ENCODE measurements at places on chromosomes 16 and 17.
A peak's percentile ranks its signal among the peaks of the same experiment; 100 is the strongest.

- DNase-seq: no peak
Measured at GRCh38 chr16:57645169-57645568, 16.7 kb downstream of the ADGRG1 start.

DNA sequence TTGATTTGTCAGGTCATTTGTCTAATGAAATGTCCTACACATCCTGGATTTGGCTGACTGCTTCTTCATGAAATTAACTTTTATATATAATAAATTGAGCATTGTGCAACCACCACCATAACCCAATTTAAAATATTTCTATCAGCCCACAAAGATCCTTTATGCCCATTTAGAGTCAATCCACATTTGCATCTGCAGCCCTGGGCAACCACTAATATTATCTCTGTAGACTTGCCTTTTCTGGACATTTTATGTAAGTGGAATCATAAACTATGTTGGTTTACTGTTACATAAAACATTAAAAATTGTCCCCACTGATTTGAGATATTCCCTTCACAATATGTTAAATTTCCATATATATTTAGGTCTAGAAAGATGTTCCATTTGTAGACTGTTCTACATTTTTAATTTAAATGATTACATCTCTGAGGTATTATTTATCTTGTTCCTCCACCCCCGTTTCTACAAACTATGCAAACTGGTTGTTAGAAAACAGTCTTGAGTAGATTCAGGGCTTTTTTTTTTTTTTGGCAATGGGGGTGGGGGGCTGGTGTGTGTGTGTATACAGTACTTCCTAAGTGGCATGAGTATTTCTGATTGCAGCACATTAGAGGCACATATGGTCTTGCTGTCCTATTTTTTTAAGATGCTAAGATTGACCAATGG lies 16.7 kb downstream of the RFWD3 start:
- no peak for DNase-seq

GRCh38 chr17:22145605-22146178 lies 453.4 kb downstream of the KCNJ18 start:
- DNase-seq: no peak

DNA sequence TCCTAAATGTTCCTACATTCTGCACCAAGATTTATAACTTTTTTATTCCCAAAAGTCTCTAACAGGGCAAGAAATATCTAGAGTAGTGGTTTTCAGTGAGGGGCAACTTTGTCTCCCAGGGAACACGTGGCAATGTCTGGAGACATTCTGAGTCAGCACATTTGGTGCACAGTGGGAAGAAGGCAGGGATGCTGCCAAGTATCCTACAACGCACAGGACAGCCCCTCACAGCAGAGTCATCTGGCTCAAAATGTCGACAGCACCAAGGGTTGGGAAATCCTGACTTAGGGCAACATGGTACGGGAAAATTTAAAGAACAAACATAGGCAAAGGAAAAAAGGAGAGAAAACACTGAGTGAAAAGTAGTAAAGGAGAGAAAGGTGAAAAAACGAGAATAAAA lies 61.8 kb downstream of the SMG6 start:
- DNase-seq: no peak

DNA sequence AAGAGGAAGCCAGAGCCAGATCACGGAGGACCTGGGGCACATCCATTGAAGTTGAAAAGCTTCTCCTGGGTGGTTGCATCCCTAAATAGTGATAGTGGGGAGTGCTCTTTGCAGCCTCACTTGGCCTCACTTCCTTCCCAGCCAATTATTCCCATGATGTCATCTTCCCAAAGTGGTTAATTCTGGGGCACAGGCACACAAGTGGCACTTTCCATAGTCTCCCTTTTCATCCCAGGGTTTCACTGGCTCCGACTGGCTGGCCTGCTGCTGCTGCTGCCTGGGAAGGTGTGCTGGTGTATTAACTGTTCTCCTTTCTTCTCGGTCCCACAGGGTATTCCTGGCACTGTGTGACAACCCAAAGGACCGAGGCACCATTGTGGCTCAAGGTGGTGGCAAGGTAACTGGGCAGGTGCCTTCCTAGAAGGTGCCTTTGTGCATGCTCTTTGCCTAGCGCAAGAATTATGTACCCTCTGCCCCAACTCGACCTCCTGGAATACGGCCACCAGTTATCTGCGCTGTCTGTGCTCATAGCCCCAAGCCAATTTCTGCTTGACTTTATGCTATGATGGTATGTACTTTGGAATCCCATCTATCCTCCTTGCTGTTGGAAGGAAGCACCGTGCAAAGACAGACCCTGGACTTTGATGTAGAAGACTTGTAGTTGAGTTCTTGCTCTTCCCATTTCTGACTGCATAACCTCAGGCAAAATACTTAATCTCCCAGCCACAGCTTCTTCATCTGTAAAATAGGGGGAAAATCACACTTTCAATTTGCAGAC lies 18.4 kb downstream of the SLC35G3 start:
- no peak for DNase-seq

- no peak for DNase-seq
Measured at GRCh38 chr16:11133344-11133943, 122.6 kb downstream of the SOCS1 start.

- no peak for DNase-seq
Measured at GRCh38 chr16:560204-560700, at the start of gene PRR35. PRR35 (plus strand) TSS chr16:560394; CDS start chr16:563295, 2,901 bp downstream.

DNA sequence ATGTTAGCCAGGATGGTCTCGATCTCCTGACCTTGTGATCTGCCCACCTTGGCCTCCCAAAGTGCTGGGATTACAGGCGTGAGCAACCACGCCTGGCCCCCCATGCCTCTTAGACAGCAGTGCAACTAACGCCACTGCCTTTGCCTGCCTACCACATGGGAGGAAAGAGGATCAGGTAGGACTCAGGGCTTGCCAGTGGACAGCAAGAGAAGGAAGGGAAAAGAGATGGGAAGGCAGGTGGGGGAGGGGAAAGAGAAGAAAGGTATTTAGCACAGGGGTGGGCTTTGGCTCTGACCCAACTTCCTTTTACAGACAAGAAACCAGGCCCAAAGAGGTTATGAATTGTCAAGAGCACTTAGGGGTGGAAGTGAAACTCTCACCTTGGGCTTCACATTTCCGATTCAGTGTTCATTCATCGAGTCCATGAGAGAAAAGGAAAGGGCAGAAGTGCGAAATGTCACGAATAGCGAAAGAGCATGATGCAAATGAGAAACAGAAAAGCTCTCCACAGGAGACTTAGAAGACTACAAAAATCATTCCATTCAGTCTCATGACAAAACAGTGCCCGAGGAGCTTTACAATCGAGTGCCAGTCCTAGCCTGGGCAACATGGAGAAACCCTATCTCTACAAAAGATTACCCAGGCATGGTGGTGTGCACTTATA lies 36.4 kb downstream of the CDK5R1 start:
- no peak for DNase-seq

- DNase-seq: no peak
Measured at GRCh38 chr16:80084614-80085013, 456.2 kb upstream of the DYNLRB2 start.

- DNase-seq: no peak
Measured at GRCh38 chr16:74622005-74622404, 15.1 kb upstream of the GLG1 start.

- no peak for DNase-seq
Measured at GRCh38 chr16:72664056-72664508, 383.8 kb downstream of the ZFHX3 start.

GRCh38 chr16:62462971-62463370 lies 426.7 kb upstream of the CDH8 start:
- no peak for DNase-seq

- DNase-seq: no peak
Measured at GRCh38 chr17:77670173-77670572, 288.3 kb upstream of the TNRC6C start.

DNA sequence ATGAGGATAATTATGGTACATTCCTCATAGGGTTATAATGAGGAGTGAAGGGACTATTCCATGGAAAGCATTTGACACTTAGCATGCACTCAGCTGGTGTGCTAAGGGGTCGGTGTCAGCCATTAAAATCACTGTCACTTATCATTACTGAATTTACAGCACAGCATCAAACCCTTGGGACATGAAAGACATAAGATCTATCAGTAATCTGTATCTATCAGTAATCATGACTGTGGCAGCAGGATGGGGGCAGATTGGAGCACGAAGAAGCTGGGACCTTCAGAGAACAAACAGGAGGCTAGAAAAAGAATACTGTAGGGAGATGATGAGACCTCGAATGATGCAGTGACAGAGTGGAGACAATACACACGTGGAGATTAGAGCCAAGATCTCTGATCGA lies 73.5 kb upstream of the CLEC3A start:
- DNase-seq: no peak

GRCh38 chr17:75557852-75558665 lies 29.5 kb upstream of the MYO15B start:
- no peak for DNase-seq

DNA sequence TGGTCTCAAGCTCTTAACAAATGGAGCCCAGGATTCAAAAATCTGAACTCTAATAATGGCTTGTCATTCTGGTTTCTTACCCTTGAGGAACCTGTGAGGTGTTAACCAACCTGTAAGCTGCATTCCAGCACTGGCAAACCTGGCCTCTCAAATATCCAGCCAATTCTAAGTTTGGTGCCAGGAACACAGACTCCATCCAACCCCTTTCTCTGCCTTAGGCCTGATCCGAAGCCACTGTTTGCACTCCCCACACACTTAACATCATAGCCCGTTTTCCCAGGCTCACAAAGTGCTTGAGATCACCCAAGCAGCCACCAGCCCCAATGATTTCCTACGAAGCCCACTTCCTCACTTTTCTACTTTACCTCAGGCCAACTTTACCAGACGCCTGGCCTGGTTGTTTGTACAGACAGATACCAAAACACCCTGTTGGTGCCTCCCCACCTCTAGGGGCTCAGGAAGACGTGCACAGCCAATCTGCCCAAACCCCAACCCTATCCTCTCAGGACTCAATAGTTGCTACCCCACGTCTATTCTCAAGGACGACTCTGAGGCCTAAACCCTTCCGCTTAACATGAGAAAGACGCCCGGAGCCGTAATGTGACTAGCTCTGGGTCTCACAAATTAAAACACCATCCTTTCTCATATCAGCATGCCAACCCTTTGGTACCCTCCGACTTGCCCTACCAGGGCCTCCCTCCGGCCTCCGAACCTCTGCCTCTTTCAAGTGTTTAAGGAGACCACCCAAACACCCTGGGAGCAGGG lies 3.2 kb upstream of the PER1 start:
- no peak for DNase-seq

GRCh38 chr17:40474419-40475002 lies 26.9 kb downstream of the TNS4 start:
- DNase-seq: peak; percentile 82

DNA sequence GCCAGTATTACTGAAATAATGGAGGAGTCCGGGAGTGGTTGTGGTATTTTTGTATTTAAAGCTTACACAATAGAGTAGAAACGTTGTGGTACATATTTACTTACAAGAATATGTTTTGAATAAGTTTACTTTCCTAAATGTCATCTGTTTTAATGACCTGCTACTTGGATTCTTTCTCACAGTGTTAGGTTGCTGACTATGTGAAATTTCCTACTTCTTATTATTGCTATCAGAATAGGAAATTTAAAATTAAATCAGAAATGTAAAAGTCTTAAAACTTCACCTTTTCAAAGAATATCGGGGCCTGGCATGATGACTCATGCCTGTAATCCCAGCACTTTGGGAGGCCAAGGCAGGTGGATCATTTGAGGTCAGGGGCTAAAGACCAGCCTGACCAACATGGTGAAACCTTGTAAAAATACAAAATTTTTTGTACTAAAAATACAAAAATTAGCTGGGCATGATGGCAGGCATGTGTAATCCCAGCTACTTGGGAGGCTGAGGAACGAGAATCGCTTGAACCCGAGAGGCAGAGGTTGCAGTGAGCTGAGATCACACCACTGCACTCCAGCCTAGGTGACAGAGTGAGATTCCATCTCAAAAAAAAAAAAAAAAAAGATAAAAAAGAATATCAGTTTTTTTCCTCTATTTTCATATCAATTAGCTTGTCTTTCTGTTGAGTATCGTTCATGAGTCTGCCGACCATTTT lies 77.8 kb downstream of the VMP1 start:
- no peak for DNase-seq

- DNase-seq: no peak
Measured at GRCh38 chr17:50099003-50099402, 3.9 kb downstream of the PDK2 start.

GRCh38 chr16:29736112-29736511 lies 9.7 kb downstream of the C16orf54 start:
- DNase-seq: peak; percentile 13

GRCh38 chr16:1472974-1473373 lies 1.9 kb downstream of the CLCN7 start:
- no peak for DNase-seq

DNA sequence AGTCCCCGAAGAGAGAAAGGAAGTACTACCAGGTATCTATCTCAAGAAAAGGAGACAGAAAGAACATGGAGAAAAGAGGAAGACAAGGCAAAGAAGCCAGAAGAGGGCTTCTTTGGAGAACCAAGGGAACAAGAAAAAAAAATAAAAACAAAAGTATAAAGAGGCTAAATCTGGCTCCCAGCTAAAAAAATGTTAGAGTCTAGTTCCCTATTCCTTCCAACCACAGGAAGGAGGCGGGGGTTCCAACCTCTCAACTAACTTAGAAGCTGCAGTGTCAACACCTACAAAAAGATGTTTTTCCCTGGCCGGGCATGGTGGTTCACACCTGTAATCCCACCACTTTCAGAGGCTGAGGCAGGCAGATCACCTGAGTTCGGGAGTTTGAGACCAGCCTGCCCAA lies 13.4 kb downstream of the UTP6 start:
- no peak for DNase-seq

GRCh38 chr16:27177031-27177774 lies 26.1 kb upstream of the KDM8 start:
- no peak for DNase-seq

GRCh38 chr16:10813099-10813455 lies 5.5 kb downstream of the TVP23A start:
- no peak for DNase-seq

- peak; percentile 68 for DNase-seq
Measured at GRCh38 chr17:78168903-78169793, 767 bp downstream of the SYNGR2 start.

DNA sequence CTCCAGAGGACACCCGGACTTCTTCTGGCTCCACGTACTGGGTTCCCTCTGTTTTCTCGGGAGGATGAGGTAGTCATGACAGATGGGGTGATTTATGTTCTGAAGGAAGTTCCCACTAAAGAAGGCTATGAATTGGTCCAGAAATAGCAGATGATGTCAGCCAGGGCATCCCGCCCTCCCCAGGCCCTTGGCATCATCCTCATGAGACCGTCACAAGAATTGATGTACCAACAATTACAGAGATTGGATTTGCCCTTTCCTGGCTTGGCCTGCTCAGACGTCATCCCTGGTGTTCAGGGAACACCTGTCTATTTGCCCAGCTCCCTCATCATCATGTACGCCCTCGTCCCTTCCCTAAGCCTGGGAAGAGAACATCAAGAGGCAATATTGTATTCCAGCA lies 102.8 kb upstream of the CCL1 start:
- DNase-seq: no peak

- DNase-seq: no peak
Measured at GRCh38 chr17:2693561-2694380, 17.8 kb downstream of the CLUH start.

DNA sequence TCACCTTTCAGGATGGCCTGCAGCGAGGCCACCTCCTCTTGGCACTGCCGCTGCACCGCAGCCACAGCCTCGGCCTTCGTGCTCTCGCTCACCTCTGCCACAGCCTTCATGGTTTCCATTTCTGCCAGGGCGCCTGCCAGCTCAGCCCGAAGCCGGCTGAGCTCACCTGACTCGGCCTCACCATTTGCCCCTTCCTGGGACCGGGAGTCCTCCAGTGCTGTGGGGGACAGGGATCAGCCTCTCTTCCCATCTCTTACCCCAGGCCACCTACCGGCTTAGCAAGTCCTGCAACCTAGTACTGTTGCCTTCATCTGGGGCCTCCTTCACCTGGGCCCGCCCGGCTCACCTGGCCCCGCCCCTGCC lies 658 bp downstream of the RABEP2 start:
- DNase-seq: no peak

- no peak for DNase-seq
Measured at GRCh38 chr17:27819145-27819544, 18.8 kb upstream of the NOS2 start.

All from NCI-H82 (cell line).